ENCODE measurements at places on chromosomes 12 and 14.

DNA sequence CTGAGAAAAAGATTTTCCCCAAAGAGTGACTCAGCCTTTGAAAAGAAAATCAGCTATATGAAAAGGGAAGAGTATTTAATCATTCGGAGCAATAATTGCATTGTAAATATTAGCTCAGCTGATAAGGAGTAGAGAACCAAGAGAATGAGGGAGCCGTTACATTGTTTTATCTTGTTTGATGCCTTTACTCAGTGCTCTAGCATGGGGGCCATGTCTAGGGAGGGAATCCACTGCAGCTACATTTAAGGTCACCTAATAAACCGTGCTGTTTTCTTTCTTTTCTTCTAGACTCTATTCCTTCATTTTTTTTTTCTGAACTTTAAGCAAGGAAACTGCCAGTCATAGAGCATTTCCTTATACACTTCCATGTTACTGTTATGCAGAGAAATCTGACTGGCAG is 447.0 kb downstream of the DIO2 start:
- no peak for DNase-seq

- no peak for DNase-seq
Observed at GRCh38 chr12:81229759-81230158, 151.9 kb downstream of the ACSS3 start.

- DNase-seq, result no peak
Observed at GRCh38 chr14:78652727-78653126, 482.6 kb downstream of the NRXN3 start.

DNA sequence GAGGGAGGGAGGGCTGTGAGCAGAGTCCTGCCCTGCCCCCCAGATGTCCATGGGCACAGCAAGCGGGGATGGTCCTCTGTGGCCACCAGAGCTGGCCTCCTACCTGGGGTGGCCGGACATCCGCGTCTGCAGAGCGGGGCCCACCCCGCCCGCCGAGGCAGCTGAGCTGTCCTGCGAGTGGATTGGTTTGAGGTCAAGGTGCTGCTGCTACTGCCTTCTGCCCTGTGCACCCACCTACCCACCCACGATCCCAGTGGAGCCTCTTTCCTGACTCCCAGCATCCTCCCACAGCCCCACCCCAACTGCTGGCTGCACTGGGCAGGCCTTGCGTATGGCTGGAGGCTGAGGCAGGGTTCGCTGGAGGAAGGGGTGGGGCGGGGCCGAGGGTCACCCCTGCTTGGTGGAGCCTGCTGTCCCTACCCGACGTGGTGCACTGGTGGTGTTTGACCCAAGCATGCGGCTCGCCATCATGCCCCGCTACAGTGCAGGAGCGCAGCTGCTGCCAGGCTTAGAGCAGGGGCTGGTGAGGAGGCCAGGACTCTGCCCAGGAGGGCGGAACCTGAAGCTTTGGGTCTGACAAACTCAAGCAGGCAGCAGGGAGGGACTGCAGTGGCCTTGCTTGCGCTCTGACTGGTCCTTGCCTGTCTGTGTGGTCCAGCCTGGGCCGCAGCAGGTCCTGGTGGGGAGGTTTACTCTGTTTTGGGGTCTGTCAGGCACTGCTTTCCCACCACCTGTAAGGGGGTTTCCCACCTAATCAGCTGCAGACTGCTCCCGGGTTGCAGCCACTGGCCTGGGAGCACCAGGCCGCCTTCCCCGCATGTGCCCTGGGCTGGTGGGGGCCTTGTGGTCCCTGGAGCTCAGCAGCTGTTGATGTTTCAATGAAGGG is 23.7 kb downstream of the CEP170B start:
- no peak for DNase-seq

- peak; percentile 22 for DNase-seq
Observed at GRCh38 chr14:22689199-22689598, 45.0 kb upstream of the OR6J1 start.

DNA sequence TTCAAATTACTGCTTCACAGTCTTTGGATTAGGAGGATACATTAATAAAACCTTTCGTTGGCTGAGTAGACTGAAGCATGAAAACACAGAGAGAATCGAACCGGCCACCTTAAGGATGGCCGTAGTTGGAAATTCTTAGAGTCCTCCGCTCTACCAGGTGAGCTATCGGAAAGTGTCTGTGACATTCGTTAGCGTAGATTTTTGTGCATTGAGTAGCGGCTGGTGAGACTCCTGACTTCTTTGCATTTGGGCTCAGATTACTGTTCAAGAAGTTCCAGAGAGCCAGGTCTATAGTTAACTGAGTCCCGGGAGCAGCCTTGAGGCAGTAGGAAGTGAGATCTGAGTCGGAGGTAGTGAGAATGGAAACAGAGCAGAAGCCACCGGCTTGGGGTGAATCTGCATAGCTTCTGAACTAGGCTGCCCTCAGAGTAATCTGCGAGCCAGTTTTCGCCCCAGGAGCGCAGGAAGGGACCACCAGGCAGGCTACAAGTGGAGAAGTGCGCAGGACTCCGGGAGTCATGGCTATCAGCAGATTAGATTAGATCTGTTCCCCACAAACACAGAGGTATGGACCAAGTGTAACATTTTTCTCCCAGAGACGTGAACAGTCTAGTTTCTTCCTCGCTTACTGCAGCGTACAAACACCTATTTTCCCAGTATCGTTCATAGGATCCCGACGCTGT is 11.0 kb downstream of the OR6S1 start:
- DNase-seq, result peak; percentile 80

DNA sequence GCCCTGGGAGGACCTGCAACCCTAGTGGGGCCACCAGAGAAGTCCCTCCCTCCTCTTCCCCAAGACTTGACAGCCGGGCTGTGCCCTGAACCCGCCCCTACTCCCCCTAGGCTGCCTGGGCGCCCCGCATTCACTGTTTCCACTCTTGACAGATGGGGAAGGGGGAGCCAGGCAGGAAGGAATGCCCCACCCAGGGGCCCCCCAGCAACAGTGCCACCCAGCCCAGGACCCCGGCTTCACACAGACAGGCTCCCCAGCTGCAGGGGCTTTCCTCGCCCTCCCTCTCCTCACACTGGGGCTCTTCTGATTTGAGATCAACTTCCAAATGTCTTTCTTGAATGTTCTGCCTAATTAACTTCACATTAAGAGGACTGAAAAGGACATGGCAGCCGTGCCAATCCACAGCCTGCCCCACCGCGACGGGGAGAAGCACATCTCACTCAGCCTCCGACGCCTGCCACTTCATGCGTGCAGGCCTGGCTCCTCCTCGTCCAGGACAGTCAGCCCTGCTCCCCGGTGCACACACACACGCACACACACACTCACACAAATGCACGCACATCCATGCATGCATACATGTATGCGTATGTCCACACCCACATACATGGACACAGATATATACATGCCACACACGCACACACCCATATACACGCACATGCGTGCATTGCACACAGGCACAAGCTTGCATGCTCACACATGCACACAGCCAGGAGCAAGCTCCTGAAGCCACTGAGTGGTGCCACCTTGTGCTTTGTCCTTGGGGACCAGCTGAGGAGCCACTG is 19.6 kb upstream of the C14orf180 start:
- DNase-seq, result no peak

- no peak for DNase-seq
Observed at GRCh38 chr12:71178162-71178561, 20.4 kb upstream of the TSPAN8 start.

DNA sequence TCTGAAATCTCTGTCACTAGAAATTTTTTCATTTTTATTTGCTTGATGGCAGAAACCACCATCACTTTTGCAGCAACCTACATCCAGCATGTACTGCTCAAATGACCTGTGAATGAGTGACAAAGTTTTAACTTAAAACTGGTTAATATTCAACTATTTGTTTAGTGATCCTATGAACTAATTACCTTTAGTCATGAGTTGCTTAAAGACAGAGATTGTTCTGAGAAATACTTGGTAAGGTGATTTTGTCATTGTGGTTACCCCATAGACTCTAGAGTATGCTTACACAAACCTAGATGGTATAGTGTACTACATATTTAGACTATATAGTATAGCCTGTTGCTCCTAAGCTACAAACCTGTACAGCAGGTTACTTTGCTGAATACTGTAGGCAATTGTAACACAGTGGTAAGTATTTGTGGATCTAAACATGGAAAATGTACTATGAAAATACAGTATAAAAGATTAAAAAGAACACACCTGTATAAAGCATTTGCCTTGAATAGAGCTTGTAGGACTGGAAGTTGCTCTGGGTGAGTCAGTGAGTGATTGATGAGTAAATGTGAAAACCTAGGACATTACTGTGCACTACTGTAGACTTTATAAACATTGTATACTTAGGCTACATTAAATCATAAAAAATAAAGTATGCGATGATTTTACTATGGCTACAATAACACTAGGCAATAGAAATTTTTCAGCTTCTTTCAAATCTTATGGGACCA is 256.6 kb upstream of the PPFIA2 start:
- DNase-seq, result no peak

GRCh38 chr12:113200021-113200797 is 14.7 kb downstream of the RITA1 start:
- DNase-seq, result no peak

DNA sequence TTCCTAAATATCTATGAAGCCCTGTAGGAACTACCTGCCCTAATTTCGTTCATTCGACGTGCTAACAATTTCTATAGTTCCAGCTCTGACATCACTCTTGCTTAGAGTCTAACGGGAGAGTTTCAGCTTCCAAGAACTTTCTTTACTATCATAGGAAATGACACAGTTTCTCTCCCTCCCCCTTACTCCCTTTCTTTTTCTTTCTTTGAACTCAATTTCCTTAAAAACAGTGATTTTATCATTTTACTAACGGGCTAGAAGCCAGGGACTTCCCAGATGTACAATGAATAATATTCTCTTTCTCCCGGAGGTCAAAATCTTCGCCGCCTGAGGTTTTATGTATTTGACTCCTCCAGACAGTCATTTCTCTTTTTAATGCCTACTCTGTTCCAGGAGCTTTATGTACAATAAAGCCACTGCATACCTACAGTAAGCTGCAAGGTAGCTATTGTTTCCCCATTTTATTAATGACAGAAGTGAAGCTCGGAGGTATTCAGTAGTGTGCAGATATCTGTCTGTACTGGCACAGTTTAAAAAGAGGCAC is 15.7 kb downstream of the SMCO2 start:
- DNase-seq, result peak; percentile 2

DNA sequence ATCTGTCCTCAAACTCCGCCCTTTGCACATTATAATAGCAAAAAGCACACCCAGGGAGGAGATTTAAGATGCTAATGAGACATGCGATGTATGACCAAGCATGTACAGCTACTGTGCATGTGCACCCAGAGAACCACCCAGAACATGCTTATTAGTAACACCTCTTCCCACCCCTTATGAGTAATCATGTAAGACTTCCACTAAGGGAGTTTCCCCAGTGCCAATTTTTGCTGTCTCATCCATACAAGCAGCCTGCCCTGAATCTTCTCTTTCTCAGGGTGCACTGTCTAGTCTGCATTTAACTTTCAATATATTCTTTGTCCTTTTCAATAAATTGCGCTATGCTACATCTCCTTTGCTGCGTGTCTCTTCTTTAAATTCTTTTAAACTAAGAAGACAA is 830.0 kb upstream of the NOVA1 start:
- DNase-seq, result no peak

- DNase-seq, result no peak
Observed at GRCh38 chr12:108911915-108912314, 32.0 kb downstream of the DAO start.

GRCh38 chr12:122354958-122355641 is 67.4 kb downstream of the CLIP1 start:
- DNase-seq, result no peak

- DNase-seq, result peak; percentile 12
Observed at GRCh38 chr14:53265025-53265424, 111.9 kb upstream of the DDHD1 start.

DNA sequence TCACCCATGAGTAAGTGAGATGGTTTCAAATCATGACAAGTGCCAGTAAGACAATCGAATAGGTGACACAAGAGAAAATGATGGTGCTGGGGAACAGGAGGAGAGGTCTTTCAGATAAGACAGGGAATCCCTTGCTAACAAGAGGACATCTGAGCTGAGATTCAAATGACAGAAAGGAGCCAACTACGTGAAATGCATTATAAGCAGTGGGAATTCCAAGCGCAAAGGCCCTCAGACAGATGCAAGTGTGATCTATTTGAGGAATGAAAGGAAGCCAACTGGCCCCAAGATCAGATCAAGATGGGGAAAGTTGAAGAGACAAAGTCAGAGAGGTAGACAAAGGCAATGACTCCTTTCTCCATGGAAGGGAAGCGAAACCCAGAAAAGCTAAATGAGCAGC is 4.7 kb downstream of the KCNK10 start:
- no peak for DNase-seq

DNA sequence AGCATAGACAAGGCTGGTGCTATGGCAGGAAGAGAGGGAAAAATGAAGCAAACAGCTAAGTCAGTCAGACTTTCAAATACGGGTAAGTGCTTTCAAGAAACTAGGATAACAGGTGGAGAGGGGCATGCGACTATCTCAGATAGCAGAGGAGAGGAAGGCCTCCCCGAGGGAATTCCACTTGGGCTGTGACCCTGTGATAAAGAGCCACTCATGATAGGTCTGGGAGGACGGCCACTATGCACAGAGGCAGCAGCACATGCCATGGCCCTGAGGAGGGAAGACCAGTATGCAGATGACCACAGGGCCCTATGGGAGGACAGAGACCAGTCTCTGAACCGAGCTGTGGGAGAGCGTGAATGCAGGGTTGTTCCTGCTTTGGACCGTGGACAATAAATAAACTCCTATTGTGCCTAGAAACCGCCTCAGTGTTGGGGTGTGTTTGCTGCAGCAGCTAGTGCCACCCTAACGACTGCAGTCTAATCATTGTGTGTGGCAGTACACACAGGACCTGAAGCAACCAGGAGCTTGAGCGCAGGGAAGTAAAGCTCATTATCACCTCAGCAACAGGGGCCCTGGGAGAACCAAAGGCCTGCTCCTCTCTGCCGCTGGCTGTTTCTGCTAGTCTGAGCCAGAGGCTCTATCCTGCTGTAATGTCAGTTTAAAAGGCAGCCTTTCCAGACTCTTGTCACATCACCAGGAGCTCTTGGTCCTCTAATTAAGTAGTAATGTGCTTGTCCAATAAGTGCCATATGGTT is 119.1 kb downstream of the CACNA1C start:
- DNase-seq, result no peak

GRCh38 chr14:81474685-81475324 is 58.8 kb downstream of the SEL1L start:
- no peak for DNase-seq

DNA sequence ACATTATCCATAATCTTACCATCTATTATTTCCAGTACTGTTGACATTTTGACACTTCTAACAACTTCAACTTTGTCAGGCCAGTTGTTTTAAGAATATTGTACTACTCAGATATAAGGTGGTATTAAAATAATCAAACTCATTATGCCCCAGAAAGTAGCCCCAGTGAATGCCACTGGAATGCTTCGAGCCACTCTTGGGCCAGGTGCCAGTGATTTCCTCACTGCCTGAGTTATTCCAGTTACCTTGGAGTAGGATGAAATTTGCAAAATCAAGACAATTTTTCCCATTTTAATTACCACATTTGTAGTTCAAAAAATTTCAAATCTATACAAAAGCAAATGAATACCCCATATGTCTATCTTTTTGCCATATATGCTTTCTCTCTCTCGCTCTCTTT is 9.2 kb downstream of the CIPC start:
- no peak for DNase-seq

DNA sequence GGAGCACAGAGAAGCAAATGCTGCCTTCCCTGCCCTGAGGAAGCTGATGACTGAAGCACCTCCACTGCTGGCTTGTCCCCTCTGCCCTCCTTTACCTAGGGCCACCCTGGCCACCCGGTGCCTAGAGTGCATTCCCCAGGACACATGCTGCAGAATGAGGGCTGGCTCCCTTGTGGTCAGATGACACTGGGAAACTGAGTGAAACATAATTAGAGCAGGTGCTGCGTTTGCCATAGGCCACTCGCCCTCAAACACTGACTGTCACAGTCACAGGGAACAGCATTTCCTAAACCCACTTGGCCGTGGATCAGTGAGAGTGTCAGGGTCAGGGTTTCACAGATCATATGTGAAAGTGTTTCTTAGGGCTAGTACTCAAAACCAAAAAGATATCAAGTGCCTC is 16.0 kb downstream of the TCHP start:
- DNase-seq, result no peak
